ENCODE measurements at places on chromosomes 2 and 18. TPM values are rescaled to one million over a fixed set of nuclear protein-coding genes. Genes with fewer than 3 reads are reported as not detected.

DNA sequence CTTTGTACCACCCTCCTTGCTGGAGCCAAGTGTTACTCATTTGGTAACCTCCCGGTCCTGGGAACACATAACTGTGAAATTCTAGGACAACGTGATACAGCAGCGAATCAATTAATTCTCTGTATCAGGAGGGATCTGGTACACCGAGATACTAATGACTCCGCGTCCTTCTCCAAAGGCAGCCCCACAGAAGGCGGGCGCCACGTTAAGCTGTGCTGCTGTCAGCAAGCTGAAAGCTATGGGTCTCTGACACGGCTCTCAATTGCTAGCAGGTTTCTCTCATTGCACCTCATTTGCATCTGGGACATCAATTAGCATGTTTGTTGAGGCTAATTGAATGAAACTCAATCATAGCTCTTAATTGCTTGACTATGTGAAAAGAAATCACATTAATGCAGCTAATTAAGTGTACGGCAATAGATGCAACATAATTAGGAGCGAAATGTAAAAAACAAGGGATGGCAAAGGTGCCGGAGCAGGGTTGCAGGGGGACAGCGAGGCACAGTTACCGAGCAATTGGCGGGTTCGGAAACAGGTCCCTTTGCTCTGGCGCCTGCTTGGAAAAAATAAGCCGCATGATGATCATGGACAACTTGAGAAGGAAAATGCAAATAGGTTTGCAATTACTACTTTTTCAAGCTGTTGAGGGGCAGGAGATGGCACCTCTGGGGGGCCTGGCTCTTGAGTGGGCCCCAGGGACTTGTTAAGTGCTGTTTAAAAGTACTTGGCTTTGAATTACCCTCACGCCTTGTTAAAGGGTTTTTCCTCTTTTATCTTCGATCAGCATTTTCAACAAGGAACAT, 264.2 kb downstream of the GBX2 start:
- DNase-seq = no peak

The KLHL30 gene
- total RNA-seq = not detected

The CKAP2L gene
- total RNA-seq = 49.2 TPM

- no peak for DNase-seq
Measured at GRCh38 chr18:48333563-48333962, 75.6 kb downstream of the ZBTB7C start.

- no peak for DNase-seq
Measured at GRCh38 chr2:238599549-238600505, 173.1 kb downstream of the ASB1 start.

The BARD1 gene
- total RNA-seq = 25.6 TPM

DNA sequence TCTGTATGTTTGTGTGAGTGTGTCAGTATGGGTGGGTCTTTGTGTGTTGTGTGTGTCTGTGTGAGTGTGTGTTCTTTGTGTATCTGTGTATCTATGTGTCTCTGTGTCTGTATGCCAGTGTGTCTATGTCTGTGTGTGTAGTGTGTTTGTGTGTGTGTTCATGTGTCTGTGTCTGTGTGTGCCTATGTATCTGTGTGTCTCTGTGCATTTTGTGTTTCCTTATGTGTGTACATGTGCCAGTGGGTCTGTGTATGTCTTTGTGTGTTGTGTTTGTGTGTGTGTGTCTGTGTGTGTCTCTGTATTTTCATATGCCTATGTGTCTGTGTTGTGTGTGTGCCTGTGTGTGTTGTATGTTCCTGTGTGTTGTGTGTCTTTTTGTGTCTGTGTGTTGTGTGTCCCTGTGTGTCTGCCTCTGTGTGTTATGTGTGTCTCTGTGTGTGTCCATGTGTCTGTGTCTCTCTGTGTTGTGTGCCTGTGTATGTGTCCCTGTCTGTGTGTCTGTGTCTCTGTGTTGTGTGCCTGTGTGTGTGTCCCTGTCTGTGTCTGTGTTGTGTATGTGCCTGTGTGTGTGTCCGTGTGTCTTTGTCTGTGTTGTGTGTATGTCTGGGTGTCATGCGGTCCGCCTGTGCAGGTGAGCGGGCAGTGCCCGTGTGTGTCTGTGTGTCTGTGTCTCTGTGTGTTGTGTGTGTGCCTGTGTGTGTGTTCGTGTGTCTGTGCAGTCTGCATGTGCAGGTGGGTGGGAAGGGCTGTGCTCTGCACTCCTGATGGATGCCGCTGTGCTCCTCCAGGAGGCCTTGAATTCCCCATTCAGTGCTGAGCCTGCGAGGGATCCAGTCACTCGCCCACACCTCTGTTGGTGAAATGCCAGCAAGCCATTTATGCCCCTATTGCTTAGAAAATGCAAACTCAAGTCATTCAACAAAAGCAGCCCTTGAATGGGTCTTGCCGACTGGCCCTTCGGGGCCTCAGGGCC, 37.4 kb downstream of the KLHL29 start:
- DNase-seq = no peak

DNA sequence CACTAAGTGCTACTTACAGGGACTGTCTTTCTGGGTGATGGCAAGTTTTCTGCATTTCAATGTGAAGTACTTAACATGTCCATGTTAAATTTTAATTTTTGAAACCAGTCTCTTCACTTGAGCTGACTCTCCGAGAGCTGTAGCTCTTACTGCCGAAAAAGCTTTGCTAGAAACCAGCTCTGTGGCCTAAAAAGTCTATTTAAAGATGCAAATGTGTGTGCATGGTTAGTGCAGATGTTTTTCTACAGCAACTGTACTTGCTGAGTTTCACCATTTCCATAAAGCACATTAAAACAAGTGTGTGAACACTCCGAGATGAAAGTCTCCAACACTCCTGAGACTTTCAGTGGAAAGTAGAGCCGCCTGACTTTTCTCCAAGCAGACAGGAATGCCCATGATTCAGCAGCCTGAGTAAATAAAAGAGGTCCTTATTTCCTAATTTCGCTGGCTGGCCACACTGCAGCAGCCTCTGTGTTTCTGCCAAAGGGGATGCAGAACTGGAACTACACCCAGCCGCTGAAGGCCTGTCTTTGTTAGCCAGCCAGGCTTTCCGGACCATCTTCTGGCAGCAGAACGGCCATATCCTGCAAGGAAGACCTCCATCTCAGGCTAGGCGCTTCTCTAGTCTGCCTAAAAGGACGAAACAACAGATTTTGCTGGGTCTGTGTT, 121.2 kb downstream of the ZNF521 start:
- no peak for DNase-seq

- no peak for DNase-seq
Measured at GRCh38 chr2:98025481-98026037, 29.8 kb upstream of the TMEM131 start.

The SNED1 gene
- total RNA-seq = 0.60 TPM

DNA sequence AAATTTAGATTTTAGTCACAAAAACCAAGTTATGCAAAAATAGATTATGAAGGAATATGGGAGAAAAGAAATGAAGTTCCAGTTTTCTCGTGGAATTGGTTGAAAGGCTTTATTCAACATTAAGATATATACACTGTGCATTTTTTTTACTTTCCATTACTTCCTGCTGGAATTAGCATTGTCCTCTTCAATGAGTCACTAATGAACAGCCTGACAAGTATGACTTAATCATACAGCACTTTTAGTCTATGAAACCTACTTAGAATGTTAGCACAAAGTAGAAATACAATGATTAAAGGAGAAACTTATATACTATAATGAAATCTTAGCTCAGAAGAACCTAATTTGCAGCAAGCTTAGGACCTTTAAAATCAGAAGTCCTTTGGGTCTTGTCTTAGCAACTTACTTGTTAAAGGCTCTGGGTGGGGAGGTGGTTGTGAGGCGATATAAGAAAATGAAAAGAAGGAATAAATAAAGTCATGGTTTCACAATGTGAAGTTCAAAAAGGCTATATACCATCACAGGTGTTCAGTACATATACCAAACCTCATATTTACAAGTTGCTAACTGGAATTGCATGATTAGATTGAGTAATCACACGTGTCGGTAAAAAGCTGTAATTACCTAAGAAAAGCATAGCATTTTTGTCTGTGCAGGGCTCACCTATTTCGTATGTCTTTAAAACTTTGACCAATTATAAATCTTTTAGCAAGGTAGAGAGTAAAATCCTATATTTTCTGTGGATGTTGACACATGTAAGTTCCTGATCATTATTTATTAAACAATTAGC, 236.8 kb downstream of the CAMKMT start:
- DNase-seq = no peak

- no peak for DNase-seq
Measured at GRCh38 chr2:85175369-85176299, 42.4 kb downstream of the TCF7L1 start.

The UGT1A3 gene
- total RNA-seq = not detected

GRCh38 chr2:217301142-217301925, 441.5 kb upstream of the TNP1 start:
- no peak for DNase-seq

Measured in activated naive CD4-positive, alpha-beta T cell treated with anti-CD3 and anti-CD28 coated beads for 36 hours (primary cell).